Dermis blood vessel endothelial cell (primary cell): ENCODE measurements at places on chromosomes 2 and 18. TPM values are rescaled to one million over a fixed set of nuclear protein-coding genes. Genes with fewer than 3 reads are reported as not detected.

RRM2 gene
- 19.9 and 90.8 TPM in 2 replicates for total RNA-seq

DNA sequence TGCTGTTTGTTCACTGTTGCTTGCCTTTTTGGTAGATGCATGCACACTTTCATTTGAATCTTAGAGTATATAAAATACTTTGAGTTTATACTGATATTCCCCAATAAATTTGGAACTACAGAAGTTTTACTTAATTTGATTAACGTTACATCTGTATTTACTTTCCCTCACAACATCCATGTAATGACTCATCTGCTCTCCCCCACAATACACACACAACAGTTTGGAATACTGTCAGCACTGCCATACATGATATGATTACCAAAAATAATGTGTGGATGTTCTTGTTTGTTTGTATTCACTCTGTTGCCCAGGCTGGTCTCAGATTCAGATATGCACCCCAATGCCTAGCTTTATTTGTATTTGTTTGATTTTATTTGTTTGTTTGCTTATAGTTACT is 144.2 kb downstream of the WDR7 start:
- no peak for DNase-seq

ANKRD62 gene
- not detected in 2 replicates for total RNA-seq

GRCh38 chr2:135694711-135695110 is 46.9 kb upstream of the UBXN4 start:
- peak; percentile 78 for DNase-seq

REEP1 gene
- total RNA-seq: 4.9 and 13.4 TPM in 2 replicates

- DNase-seq: peak; percentile 20
These were observed 4.0 kb downstream of the CCT7 start for GRCh38 chr2:73238149-73238548.

REG3G gene
- not detected in 2 replicates for total RNA-seq

- DNase-seq: no peak
These were observed 152.5 kb downstream of the DTNA start for GRCh38 chr18:34862561-34862960.

GRCh38 chr2:217918308-217919024 is 84.3 kb downstream of the TNS1 start:
- DNase-seq: no peak

GRCh38 chr2:223117533-223117932 is 65.5 kb downstream of the KCNE4 start:
- DNase-seq: peak; percentile 33

DNA sequence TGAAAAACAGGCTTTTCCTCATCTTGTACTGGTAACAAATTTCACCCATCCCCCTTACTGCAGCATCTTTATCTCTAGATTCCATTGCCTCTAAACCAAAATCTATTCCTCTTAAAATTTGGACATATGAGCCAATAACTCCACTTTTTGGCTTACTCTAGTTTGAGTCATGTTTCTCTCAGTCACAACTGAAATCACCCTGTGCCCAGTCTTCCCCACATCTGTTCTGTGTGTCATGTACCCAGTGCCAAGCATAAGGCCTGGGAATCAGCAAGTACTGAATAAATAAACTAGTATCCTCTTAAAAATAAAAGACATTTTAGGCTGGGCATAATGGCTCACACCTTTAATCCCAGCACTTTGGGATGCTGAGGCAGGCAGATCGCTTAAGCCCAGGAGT is 20.8 kb upstream of the CHN1 start:
- DNase-seq: no peak

DNA sequence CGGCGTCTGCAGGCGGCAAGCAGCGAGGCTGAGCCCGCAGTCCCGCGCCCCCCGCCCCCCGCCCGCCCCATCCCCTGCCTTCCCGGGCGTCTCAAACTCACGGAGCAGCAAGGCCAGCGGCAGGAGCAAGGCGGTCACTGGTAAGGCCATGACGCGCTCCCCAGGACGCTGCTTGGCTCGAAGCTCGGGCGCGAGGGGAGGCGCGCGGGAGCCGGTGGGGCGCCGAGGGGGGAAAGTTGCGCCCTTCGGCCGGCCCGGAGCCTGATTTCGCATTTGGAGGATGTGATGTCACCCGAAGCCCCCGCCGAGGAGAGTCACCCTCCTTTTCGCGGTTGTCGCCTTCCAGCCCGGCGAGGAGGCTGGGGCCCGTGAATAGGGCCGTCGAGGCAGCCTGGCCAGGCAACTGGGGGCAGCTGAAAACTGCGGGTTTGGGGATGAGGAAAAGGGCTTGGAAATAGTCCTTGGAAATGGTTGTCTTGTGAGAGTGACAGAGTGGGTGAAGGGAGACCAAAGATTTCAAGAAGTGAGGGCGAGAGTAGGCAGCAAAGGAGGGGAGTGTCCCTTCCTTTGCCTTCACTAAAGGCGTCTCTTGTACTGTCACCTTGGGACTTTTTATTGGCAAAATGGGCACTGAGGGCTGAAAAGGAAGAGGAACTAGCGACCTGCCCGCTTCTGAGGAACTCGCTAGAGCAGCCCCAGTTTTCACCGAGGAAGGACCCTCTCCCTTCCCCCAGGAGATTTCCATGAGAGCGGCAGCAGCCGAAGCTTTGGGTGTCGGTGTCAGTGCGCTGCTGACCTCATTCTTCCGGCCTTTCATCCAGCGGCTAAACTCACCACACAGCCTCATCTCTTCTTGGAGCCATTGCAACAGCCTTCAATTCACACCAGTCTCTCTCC is at the start of gene CD8A:
Gene CD8A, minus strand, starts transcription at position 238 of the 897 bp plus-strand sequence. Its CDS starts 88 bp downstream, at position 150.
- DNase-seq: peak; percentile 34

B4GALT6 gene
- total RNA-seq: 3.4 and 6.6 TPM in 2 replicates

KATNAL2 gene
- 0.51 and 2.9 TPM in 2 replicates for total RNA-seq

- DNase-seq: no peak
These were observed 586.5 kb upstream of the SLC8A1 start for GRCh38 chr2:41038408-41038807.

GRCh38 chr2:71928734-71929481 is 218.8 kb downstream of the CYP26B1 start:
- no peak for DNase-seq
